Posterior vena cava (tissue), 2 donors: ENCODE measurements at places on chromosomes 5 and 9.

DNA sequence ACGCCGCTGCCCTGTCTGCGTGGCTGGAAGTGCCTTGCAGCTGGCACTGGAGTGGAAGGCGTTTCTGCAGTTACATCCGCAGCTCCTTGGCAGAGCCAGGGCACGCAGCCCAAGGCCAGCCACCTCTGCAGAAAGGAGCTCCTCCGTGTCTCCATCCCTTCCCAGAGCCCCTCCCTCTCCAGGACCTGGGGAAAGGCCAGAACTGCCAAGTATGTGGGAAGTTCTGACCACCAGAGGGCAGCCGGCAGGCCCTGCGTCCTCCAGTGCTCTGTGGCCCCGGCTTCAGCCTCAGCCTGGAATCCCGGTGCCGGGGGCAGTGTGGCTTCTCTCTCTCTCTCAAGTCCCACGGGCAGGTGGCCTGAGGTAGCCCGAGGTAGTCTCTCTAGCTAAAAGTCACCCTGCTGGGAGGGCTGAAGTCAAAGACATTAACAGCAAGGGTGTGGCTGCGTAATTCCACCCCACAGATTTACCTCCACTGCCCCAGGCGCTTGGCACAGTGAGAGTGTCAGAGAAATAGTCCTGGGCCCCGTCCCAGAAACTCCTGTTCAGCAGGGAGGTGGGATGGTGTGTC is 101.7 kb upstream of the FCN2 start:
- no peak for DNase-seq

DNA sequence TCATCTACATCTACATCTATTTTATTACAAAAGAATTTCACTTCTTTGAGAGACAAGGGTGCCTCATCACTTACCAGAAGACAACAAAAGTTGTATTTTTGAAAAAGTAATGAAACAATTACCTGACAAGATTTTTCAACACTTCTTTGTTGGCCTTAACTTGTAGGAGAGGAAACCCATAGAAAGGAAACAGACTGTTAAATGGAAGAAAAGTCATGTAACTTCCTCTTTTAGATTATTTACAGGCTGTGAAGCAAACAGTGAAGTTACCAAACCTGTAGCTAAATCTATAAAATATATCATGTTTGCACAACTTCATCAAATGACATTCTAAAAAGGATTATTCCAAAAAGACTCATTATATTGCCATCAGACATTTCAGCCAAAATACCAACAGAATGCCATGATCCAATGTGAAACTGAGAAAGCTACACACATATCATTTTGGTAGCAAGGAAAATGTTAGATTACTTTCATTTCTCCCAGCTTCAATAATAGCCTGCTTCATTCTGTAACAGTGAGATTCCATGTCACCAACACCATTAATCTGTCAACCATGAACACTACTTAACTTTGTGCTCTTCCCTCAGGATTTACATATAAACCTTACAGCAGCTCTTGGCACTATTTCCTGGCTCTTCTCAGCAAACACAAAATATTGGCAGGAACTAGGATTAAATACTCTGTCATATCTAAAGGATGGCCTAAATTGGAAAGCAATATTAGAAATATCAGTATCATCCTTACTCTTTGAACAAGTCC is 122.5 kb downstream of the MCTP1 start:
- DNase-seq, result no peak

GRCh38 chr9:86337469-86338108 is 16.6 kb downstream of the TUT7 start:
- DNase-seq, result no peak

- DNase-seq, result no peak
Observed at GRCh38 chr5:43305948-43306565, 7.2 kb downstream of the HMGCS1 start.

DNA sequence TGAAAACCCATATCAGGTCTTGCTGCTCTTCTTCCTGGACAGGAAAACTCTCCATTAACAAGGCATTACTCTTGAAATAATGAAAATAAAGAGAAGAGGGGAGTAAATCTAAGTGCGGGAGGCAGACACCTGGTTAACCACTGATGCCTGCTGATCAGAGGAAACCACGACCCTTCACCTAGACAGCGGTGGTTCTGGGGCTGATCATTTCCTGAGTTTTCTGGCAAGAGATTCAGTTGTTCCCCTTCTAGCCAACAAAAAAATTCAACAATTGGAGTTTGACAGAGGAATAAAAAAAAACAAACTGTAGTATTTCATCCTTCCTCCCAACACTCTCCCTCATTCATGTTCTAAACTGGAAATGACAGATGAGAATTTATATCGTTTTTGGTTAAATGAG is 3.0 kb downstream of the RLN2 start:
- no peak for DNase-seq

- no peak for DNase-seq
Observed at GRCh38 chr9:84538879-84539278, 130.7 kb upstream of the NTRK2 start.

DNA sequence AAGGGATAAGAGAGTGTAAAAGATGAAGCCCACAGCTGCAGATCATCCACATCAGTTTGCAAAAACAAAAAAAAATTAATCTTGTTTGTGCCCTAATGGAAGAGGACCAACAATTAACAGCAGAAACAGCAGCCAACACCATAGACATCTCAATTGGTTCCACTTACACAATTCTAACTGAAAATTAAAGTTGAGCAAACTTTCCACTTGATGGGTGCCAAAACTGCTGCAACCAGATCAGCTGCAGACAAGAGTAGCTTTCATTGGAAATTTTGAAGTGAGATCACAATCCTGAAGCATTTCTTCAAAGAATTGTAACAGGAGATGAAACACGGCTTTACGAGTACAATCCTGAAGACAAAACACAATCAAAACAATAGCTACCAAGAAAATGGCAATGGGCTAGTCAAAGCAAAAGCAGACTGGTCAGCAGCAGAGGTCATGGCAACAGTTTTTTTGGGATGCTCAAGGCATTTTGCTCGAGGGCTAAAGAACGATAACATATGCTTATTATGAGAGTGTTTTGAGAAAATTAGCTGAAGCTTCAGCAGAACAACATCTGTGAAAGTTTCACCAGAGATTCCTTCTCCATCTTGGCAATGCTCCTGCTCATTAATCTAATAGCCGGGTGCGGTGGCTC is 4.1 kb upstream of the RBM27 start:
- DNase-seq, result no peak

GRCh38 chr5:157025093-157025698 is 33.7 kb downstream of the HAVCR1 start:
- no peak for DNase-seq

DNA sequence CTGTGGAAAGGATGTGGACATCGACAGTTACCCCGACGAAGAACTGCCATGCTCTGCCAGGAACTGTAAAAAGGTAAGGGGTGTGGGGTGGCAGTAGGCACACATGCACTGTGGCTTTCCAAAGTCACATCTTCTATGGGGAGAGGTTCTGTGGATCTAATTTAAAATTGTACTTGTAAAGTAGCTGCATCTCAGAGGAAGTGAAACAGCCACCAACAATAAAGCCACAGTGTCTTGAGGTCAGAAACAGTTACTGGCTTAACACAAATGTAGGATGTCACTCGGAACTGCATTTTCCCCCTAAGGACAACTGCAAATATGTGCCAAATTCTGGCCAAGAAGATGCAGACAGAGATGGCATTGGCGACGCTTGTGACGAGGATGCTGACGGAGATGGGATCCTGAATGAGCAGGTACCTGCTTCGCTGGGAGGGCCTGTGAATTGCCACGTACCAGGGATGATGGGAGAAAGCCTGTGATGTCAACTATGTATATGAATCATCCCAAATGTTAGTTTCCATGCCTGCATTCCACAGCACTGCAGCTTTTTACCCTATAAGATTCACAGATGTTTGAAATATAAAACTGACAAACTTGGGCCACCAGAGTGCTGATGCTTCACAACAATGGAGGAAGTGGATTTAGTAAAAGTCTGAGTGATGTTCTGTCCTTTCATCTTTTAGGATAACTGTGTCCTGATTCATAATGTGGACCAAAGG is 35.3 kb downstream of the THBS4 start:
- no peak for DNase-seq

DNA sequence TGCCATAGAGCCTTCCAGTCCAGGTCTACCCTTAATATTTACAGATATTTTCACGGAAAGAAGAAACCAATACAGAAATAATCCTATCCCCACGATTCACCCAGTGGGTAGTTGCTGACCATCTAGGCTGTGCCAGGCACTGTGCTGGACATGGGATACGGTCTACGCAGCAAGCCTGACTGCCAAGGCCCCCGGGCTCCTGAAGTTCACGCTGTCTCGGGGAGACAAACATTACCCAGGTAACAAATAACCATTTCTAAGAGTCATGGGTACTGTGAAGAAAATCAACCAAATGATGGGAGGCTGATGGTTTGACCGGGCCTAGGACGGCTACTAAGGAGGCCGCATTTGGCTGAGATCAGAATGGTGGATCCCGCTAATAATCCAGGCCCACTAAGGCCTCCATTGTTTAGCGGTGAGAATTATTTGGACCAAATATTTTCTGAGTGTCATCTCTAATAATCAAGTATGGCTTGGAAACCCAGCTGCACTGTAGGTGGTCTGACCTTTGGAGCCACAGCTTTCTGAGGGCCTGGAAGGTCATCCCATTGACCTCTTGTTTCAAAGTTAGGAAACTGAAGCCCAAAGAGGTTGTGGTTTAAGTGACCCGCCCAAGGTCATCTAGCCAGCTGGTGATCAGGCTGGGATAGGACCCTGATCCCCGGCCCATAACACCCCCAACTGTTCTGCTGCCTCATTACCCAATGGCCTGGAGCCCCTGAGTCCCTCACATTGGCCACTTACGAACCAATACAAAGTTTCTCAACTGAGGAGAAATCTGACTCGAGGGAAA is 82.4 kb downstream of the AK8 start:
- DNase-seq, result no peak

- DNase-seq, result no peak
Observed at GRCh38 chr5:93280518-93280917, 300.5 kb downstream of the NR2F1-AS1 start.

DNA sequence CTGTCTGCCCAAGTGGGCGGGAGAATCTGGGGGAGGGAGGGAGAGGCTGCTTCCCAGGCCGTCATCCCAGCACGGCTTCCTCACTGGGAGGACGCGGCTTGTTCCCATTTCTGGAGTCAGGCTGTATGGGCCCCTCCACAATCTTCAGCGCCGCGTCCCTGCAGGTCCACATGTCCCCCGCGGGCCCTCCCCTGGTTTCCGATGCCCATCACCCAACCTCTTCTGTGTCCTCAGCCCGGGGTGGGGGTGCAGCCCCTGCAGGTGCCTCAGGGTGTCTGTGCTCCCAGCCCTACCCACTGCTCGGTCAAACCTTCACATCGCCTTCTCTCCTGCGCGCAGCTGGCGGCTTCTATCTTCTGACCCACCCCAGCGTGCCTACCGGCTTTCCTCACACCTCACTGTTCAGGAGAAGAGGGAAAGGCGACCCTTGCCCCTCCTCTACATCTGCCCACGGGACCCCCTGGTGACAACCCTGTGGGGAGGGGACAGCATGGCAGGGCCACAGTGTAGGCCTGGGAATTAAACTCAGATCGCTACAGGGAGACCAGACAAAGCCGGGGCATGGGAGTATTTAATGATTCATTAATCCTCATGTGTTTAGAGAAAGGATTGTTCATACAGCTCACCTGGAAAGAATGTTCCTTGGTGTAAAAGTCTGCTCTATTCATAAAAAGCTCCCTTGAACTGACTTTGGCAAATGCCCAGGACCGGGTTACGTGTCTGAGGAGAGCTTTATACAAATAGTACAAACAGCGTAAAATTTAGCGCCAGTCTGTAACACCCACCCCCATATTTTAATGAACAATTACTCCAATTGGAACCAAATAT is 145.1 kb downstream of the IRX1 start:
- no peak for DNase-seq

- no peak for DNase-seq
Observed at GRCh38 chr9:90894986-90895687, 93.5 kb downstream of the SYK start.

DNA sequence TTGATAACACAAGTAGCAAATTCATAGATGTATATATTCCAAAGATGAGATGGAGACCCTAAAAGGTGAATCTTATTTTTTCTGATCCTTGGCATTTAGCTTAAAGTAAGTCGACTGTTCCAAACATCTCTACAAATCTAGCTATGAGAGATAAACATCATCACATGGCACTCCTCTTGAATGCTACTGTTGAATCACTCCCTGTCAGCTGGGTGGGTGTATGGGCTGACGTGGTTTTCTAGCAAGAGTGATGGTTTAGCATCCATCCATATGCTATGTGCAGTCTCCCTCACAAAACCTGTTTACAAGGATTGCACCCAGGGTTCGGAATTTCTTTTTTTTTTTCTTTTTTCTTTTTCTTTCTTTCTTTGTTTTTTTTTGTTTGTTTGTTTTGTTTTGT is 13.8 kb downstream of the ACO1 start:
- DNase-seq, result no peak

DNA sequence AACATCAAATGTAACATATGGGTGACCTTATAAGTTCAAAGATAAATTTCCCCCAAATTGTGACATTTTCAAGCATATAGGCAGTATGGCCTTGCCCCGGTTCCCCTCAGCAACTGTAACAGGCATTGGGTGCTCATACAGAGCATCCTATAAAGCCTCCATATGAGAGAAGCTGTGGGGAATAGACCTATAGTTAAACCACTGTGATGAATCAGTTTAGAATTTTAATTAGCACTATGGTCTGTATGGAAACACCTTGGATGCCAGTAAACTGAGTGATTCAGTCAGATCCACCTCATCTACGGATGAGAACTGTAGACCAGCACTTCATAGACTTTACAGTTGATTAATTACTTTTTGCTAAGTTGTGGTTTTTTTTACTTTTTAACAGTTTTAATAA is 79.4 kb downstream of the ERCC6L2 start:
- DNase-seq, result no peak

- no peak for DNase-seq
Observed at GRCh38 chr5:173011566-173011965, 28.0 kb downstream of the ATP6V0E1 start.

DNA sequence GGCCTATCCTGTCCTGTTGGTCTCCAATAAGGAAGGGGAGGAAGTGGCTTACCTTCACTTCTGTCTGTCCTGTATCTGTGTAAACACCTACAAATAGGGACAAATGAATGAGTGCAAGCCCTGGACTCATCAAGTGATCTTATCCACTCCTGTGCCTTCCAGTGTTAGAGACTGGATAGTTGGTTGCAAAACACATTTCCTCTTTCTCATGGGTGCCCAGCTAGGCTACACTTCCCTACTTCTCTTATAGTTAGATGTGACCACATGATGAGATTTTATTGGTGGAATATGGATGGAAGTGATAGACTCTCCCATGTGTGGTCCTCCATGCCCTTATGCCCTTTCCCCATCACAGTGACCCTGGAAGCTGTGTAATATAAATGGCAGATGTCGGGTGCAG is 16.9 kb upstream of the PFDN1 start:
- no peak for DNase-seq

GRCh38 chr9:134698111-134698510 is 56.5 kb downstream of the COL5A1 start:
- DNase-seq, result no peak
